ENCODE measurements at places on chromosomes 4 and X. TPM values are rescaled to one million over a fixed set of nuclear protein-coding genes. Genes with fewer than 3 reads are reported as not detected.
A peak's percentile ranks its signal among the peaks of the same experiment; 100 is the strongest.

GRCh38 chr4:182255441-182256190, 12.4 kb downstream of the TENM3 start:
- H3K27ac ChIP-seq: no peak overlapping the region
- H3K4me3 ChIP-seq: no peak overlapping the region
- no peaks in the 10 kb centered on the region for H3K36me3 ChIP-seq
- DNase-seq: no peak

- no peaks in the 10 kb centered on the region for H3K27me3 ChIP-seq
- no peaks in the 10 kb centered on the region for H3K36me3 ChIP-seq
- H3K27ac ChIP-seq: no peak overlapping the region
- no peaks in the 10 kb centered on the region for H3K4me1 ChIP-seq
- no peak for DNase-seq
These were observed 15.4 kb upstream of the ADH1B start for GRCh38 chr4:99336553-99336952.

- H3K4me3 ChIP-seq: no peak overlapping the region
- DNase-seq: no peak
- H3K36me3 ChIP-seq: no peaks in the 10 kb centered on the region
- no peak overlapping the region for H3K27ac ChIP-seq
These were observed 25.4 kb downstream of the ATP7A start for GRCh38 chrX:77935886-77936285.

DNA sequence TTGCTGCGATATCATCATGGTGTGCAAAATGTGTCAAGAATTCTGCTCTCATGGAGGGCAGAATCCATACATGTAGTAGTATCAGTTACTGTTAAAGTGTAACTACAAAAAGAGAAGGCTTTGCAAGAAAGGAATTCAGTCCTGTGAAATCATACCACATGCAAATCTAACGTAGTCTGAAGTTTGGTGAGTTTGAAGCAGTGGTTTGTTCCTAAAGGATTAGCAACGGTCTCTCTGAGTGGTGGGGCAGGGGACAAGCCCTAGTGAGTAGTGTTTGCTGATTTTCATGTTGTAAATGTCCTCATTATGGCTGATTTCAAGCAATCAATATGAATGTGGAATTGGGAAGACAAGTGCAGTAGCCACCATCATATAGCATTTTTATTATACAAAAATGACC, 47.1 kb upstream of the CLNK start:
- H3K4me1 ChIP-seq: no peaks in the 10 kb centered on the region
- no peak overlapping the region for H3K4me3 ChIP-seq
- H3K27ac ChIP-seq: no peak overlapping the region
- no peaks in the 10 kb centered on the region for H3K36me3 ChIP-seq

- H3K4me3 ChIP-seq: no peak overlapping the region
- no peaks in the 10 kb centered on the region for H3K36me3 ChIP-seq
- H3K4me1 ChIP-seq: peaks cover 7% of the 10 kb centered on the region
- H3K27me3 ChIP-seq: no peaks in the 10 kb centered on the region
- DNase-seq: peak; percentile 35
These were observed 178.0 kb downstream of the PPP3CA start for GRCh38 chr4:101169044-101170014.

DNA sequence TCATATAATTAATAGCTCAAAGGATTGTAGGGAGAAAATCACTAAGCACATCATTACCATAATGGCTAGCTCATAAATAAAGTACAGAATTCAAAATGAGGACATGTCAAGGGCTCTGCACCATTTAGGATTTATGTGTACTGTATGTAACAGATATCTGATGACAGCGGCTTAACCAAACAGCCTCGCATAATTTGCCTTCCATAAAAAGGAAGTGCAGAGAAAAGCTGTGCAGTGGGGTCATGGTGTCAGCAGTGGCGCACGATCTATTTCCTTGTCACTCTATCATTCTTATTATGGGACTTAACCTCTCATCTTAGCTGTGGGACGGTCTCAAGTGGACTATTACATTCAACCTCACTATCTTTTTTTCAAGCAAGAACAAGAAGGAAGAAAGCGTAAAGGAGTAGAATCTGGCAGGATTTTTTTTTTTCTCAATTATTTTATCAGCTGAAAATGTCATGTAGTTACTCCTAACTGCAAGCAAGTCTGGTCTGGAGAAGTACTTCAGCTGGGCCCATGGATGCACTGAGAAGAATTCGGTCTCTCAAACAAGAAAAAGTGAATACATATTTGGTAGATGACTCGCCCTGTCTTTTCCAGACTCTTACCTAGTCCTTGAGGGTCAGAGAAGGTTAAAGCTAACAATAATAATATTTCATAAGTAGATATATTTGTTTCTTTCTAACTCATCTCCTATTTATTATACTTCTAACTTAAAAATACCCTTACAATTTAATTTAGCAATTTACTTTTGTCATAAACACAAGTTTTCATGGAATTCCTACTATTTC, 94.6 kb downstream of the COX18 start:
- no peaks in the 10 kb centered on the region for H3K36me3 ChIP-seq
- H3K27ac ChIP-seq: no peak overlapping the region
- H3K27me3 ChIP-seq: no peaks in the 10 kb centered on the region
- no peak overlapping the region for H3K4me3 ChIP-seq

Gene TMPRSS11D
- not detected for total RNA-seq

- H3K27ac ChIP-seq: no peak overlapping the region
- H3K4me1 ChIP-seq: no peaks in the 10 kb centered on the region
- no peaks in the 10 kb centered on the region for H3K27me3 ChIP-seq
- no peak overlapping the region for H3K4me3 ChIP-seq
- H3K36me3 ChIP-seq: no peaks in the 10 kb centered on the region
These were observed 682.2 kb upstream of the DIAPH2 start for GRCh38 chrX:96002431-96002830.

GRCh38 chrX:118779581-118779980, 44.0 kb upstream of the ZCCHC12 start:
- H3K36me3 ChIP-seq: no peaks in the 10 kb centered on the region
- no peak for DNase-seq
- H3K27ac ChIP-seq: no peak overlapping the region
- H3K27me3 ChIP-seq: no peaks in the 10 kb centered on the region
